Right cardiac atrium (tissue), 5 donors: ENCODE measurements at places on chromosomes 1 and 21. TPM values are rescaled to one million over a fixed set of nuclear protein-coding genes. Genes with fewer than 3 reads are reported as not detected.
A peak's percentile ranks its signal among the peaks of the same experiment; 100 is the strongest.

Gene MROH9
- 0.06 TPM for total RNA-seq

Gene ESRRG
- 44.6 TPM for total RNA-seq

Gene MASP2
- not detected for total RNA-seq

Gene NUDT4B
- not detected for total RNA-seq

Gene NTNG1
- not detected for total RNA-seq

Gene CELA2B
- not detected for total RNA-seq

DNA sequence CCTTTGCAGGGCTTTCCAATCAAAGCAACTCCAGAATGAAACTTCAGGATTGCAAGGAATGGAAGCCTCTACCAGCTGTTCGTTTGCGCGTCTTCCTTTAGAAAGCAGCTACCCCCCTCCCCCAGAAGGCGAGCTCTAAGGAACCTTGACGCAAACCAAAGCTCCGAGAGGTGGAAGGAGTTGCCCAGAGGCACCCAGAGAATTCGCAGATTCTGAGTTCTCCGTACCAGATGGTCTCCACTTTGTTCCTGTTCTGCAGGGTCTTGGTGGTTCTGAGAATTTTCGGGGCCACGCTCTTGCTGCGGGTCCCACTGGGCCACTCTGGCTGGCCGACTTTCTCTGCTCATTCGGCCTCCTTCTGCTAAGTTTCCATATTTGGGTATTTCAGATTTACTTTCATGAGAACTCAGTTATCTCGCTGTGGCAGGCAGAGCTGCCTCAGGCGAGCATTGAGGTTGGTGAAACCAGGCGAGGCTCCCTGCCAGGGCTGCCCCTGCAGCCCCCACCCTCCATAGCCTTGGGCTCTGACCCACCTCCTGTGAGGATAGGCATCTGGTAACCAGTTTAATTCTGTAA lies 801 bp downstream of the TRAF5 start:
- peak; percentile 66 for DNase-seq

DNA sequence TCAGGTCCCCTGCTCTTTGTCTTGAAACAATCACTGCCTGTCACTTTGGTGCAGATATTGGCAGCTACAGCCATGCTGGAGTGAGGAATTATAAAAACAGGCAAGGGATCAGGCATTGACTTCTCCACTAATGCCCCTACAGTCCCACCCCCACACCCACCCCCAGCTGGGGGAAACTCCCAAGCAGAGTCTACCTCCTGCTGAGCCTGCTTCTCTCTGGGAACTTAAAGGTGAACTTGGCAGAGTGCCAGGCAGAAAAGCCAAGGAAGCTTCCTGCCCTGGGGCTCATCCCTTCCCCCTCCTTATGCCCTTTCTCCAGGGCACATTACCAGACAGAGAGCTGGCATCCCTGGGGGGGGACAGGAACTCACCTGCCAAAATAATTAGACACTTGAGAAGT lies 6.7 kb downstream of the NCMAP start:
- no peak for DNase-seq

DNA sequence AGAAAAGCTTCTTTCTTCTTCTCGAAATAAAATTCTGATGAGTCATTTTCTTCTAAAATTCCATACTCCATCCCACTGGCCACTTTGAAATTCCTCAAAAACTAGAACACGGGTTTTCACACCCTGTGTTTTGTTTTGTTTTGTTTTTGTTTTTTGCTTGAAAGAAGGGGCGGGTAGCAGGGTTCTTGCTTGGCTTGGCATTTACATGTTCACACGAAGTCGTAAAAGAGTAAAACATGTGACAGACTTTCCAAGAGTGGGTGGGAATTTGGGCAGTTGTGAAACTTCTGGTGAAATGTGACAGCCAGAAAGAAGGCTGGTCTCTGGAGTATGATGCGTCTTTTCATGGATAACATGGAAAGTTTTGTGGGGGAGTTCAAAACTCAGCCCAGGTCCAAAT lies 47.1 kb upstream of the FMN2 start:
- DNase-seq: no peak

DNA sequence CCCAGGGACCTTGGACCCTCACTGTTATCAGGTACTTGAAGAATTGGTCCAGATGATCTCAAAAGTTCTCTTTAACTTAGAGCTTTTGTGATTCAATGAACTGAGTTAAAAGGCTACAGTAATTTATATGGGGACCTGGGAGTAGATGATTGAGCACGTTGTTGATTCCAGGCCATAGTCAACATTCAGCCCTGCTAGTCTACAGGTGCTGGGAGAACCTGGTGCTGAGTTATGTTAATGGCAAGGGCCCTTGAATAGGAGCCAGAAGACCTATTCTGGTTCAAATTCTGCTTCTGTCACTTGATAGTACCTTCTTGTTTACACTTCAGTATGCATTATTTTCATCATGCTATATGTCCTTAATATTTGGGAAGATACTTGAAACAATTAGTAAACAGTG lies 11.2 kb downstream of the DYRK3 start:
- no peak for DNase-seq

DNA sequence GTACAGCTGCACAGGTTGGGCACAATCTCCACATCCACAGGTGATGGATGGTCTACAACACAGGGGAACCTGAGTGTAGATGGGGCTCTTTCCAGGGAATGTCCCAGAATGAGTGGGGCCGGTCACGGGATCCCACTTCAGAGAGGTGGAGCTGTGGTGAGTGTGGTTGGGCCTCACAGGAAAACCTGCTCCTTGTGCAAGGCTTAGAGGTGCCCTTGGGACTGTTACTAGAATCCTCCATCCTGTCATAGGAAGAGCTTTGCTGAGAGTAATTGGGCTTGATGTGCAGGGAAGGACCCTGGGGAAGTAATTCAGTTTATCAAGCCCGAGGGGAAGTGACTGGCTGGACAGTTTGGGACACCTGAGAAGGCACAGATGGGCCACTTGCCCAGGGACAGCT lies 137.9 kb downstream of the ZSCAN20 start:
- no peak for DNase-seq

DNA sequence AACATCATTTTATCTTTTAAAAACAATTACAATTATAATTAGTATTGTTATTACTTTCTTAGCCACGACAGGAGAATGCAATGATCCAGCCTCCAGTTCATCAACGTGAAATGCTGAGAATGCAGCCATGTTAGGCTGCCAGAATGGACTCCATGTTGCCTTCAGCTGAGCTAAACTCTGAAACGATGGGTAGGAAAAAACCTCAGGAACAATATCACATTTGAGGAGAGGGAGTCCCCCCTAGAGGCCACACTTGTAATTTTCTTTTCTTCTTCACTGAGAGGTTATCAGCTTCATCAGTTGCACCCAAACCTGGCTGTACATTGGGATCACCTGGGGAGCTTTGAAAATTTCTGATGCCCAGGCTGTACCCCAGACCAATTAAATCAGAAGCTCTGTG lies 34.6 kb upstream of the DNAH14 start:
- no peak for DNase-seq

GRCh38 chr1:75373542-75374159 lies 237.3 kb downstream of the SLC44A5 start:
- no peak for DNase-seq

DNA sequence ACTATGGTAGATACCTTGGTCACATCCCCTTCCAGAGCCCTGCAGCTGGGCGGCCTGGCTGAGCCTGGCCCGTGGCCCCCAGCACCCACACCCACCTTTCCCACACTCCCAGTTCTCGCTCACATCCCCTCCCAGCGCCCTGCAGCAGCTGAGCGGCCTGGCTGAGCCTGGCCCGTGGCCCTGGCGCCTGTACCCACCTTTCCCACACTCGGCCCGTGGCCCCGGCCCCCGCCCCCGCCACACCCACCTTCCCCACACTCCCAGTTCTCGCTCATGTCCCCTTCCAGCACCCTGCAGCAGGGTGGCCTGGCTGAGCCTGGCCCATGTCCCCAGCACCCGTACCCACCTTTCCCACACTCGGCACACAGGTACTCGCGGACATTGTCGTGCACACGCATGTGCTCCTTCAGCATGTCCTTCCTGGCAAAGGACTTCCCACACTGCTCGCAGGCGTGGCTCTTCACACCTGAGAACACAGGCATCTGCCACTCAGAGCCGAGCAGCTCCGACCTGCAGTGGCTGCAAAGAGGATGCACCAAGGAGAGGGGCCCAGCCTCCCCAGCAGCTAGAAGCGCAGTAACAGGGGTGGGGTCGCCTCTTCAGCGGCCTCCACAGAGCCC lies 52.5 kb upstream of the RIPK4 start:
- no peak for DNase-seq

- DNase-seq: peak; percentile 94
These were observed 3.8 kb downstream of the FBXO2 start for GRCh38 chr1:11650331-11650991.

DNA sequence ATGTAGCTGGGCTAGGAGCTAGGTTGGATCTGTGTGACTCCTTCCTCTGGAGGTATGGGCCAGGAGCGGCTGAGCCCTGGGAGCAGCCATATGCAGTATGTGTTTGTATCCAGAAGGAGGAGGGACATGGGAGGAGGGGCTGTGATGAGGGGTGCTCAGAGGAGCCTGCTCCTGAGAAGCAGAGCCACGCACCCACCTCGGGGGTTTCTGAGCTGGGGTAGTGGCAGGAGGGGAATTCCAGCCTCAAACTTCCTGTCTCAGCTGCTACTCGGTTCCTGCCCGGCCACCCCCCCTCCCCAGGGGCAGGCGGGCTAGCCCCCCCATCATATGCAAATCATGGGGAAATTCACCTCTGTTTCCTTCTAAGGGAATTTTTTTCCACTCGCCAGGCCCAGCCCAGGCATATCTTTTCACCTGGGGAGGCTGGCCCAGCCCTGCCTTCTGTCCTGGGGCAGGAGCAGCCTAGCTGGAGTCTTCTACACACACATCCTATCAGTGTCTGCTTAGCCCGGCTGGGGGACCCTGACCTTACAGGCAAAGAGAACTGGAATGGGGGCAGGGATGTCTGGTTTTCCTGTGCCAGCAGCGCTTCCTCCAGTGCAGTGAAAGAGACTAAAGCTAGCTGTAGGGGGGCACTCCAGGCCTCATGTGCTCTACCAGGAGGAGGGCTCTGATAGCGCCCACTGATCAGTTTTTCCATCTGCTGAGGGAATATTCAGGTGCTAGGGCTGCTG lies 3.0 kb downstream of the ZC3H12A start:
- DNase-seq: peak; percentile 62

- DNase-seq: no peak
These were observed 108.9 kb downstream of the LBR start for GRCh38 chr1:225318706-225319575.

DNA sequence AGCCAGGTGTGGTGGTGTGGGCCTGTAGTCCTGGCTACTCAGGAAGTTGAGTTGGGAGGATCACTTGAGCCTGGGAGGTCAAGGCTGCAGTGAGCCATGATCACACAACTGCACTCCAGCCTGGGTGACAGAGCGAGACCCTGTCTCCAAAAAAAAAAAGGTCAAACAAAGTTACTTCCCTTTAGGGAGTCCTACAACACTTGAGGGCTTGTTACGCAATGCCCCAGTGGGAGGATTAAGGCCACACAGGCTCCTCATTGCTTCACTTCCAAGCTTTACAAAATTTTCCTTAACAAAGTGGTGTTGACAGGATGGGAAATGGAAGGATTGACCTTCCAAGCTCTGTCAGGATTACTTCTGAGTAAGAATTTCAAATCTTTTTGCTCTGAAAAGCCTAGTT lies 6.2 kb upstream of the EXTL1 start:
- peak; percentile 50 for DNase-seq

DNA sequence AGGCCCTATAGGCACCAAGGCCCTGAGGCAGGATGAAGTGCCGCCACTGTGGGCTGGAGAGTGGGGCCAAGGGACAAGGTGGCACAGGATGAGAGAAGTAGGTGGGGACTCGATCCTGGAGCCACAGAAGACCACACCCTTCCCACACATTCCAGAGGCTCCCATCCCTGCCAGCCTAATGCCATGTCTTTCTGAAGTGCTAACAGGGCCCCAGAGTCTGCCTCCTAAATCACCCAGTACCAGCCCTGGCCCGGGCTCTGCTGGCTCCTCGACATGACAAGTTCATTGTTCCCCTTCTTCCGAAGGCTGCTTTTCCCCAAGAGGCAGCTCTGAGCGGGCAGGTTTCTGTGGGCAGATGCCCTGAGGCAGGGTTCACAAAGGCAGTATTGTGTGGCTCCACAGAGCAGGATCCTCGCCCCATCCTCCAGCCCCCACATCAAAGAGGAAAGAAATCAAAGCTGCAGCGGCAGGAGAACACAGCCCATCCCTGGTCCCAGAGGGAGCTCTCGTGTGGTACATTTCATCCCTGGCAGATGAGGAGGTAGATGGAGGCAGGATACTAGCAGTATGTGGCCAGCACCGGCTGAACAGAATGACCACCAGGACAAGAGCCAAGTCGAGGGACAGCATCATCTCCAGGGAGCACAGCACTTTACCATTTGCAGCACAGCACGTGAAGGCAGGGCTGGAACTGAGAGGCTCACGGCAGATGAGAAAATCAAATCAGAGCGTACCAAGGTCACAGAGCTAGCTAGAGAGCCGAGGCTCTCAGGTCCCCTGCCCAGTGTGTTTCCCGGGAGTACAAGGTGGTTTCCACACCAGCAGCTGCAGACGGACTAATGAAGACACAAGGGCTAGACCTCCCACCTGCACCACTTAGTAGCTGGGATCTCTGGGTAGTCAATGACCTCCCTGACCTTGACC lies 64.8 kb downstream of the SYF2 start:
- DNase-seq: no peak

DNA sequence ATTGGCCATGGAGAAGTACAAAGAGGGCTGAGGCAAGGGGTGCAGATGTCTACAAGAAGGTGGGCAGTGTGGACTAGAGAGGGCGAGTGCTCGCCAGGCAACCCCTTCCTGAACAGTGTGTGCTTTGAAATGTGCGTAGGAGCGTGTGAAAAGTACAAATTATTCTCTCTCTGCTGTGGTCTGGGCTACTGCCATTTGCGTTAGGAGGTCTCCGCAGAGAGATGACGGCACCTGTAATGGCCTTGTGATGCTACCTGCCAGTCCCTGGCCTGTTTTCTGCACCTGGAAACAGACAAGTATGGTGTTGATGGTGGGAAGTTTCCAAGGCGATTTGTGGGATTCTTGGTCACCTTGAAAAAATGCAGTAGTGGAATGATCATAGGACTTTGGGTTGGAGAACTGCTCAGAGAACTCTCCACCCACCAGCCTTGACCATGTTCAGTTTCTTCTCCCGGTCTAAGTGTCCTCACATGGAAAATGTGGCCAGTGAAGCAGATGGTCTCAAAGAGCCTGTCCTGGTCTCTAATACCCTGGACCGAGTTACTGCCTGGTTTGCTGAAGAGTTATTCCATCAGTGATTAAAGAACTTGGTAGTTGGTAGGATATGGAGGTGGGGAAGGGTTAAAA lies 74.5 kb downstream of the MRPS6 start:
- no peak for DNase-seq

- peak; percentile 58 for DNase-seq
These were observed 1.1 kb downstream of the LPGAT1 start for GRCh38 chr1:211829343-211830054.
